ENCODE measurements at places on chromosomes 13 and 19. TPM values are rescaled to one million over a fixed set of nuclear protein-coding genes. Genes with fewer than 3 reads are reported as not detected.

Gene NLRP9
- not detected for total RNA-seq

DNA sequence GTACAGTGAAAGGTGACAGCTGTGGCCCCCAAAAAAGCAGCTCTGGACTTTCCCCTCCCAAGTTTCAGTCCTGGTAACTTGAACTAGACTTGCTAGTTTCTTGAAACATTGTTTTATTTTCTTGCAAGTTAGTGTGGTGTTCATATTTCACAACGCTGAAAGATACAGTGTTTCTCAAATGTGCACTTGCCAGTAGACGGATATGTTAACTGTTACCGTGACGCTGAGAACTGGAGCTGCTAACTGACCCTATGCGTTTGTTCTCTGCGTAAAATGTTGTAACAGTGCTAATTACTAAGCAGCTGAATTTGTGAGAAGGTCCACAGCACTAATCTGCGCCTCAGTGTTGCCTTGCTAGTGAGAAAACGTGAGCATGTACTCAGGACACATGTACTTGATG, 79.6 kb downstream of the GGACT start:
- no peak overlapping the region for H3K27ac ChIP-seq
- no peaks in the 10 kb centered on the region for H3K27me3 ChIP-seq
- H3K36me3 ChIP-seq, result no peaks in the 10 kb centered on the region
- no peak overlapping the region for H3K4me3 ChIP-seq
- DNase-seq, result no peak

GRCh38 chr19:14611051-14611450, 28.2 kb downstream of the CLEC17A start:
- no peaks in the 10 kb centered on the region for H3K27me3 ChIP-seq
- H3K4me1 ChIP-seq, result no peaks in the 10 kb centered on the region
- H3K36me3 ChIP-seq, result no peaks in the 10 kb centered on the region
- no peak for DNase-seq
- no peak overlapping the region for H3K4me3 ChIP-seq
- no peak overlapping the region for H3K27ac ChIP-seq

DNA sequence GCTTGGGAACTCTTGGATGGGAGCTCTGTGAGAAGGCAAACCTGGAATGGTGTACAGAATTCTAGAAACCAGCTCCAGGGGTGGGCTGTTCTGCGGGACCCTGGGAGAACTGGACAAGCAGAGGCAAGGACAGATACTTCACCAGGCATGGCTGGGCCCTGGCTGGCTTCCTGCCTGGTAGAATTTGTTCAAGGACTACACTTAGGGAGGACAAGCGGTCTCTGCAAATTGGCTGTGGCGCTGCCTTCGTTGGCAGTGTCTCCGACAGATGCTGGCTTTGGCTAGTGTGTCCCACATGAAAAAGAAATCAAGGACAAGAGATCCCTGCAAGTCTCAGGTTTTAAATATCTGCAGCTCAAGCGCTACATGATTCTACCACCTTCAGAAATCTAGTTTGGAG, 12.4 kb downstream of the CEBPG start:
- no peak overlapping the region for H3K4me3 ChIP-seq
- peak overlapping the region; percentile 10 for H3K27ac ChIP-seq
- H3K36me3 ChIP-seq, result peaks cover 4% of the 10 kb centered on the region
- H3K27me3 ChIP-seq, result no peaks in the 10 kb centered on the region

DNA sequence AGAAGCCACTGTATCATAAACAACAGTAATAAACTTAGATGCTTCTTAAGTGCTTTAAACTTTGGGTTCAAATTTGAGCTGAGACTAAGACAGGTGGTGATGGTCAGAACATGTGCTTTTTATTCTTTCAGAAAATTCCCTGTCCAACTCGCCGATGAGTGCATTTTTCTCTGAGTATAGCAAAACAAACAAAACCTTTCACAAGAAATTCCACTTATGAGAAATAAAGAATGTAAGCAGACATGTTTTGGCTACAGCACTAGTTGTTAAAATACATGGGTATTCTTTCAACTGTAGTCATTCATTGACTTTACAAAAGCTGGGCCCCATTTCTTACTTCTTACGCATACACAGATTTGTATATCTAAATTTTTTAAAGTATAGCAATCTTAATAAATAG, 125.6 kb downstream of the SPRY2 start:
- no peaks in the 10 kb centered on the region for H3K36me3 ChIP-seq
- DNase-seq, result no peak
- no peaks in the 10 kb centered on the region for H3K27me3 ChIP-seq
- H3K4me1 ChIP-seq, result peaks cover 2% of the 10 kb centered on the region

DNA sequence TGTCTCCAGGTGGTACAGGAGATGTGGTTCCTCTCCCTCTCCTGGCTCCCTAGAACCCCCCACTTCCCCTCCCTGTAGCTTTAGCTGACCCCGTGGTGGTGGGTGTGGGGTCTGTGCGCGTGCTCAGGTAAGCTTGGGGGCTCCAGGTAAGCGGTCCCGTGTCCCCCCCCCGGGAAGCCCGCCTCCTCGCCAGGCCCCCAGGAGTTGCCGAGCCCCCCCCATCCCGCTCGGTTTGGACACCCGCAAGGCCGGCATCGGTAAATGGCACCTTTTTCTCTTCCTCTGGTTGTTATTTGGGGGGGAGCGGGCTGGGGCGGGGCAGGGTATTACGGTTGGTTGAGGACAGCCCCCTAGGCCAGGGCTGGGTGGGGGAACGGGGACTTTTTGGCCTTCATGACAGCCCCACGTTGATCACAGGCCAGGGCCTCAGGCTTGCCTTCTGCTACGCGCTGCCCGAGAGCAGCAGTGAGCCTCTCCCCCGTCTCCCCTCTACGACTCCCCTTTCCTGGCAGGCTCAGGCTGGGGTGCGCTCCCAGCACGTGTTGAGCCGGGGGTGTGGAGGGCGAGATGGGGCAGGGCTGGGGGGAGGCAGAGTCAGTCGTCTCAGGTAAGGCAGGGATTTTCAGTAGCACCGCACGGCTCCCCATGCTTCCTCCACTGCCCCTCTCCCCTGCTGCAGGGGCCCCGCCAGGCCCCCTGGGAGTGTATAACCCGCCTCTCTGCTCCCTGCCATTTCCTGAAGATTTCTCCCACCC, 10.7 kb upstream of the LIN7B start:
- no peaks in the 10 kb centered on the region for H3K27me3 ChIP-seq
- no peak overlapping the region for H3K27ac ChIP-seq
- DNase-seq, result no peak
- H3K4me1 ChIP-seq, result peaks cover 6% of the 10 kb centered on the region
- no peak overlapping the region for H3K4me3 ChIP-seq

- no peaks in the 10 kb centered on the region for H3K27me3 ChIP-seq
- DNase-seq, result no peak
- peaks cover 3% of the 10 kb centered on the region for H3K4me1 ChIP-seq
- H3K27ac ChIP-seq, result peak overlapping the region; percentile 25
Measured at GRCh38 chr19:51810223-51810622, 15.3 kb downstream of the FPR3 start.

DNA sequence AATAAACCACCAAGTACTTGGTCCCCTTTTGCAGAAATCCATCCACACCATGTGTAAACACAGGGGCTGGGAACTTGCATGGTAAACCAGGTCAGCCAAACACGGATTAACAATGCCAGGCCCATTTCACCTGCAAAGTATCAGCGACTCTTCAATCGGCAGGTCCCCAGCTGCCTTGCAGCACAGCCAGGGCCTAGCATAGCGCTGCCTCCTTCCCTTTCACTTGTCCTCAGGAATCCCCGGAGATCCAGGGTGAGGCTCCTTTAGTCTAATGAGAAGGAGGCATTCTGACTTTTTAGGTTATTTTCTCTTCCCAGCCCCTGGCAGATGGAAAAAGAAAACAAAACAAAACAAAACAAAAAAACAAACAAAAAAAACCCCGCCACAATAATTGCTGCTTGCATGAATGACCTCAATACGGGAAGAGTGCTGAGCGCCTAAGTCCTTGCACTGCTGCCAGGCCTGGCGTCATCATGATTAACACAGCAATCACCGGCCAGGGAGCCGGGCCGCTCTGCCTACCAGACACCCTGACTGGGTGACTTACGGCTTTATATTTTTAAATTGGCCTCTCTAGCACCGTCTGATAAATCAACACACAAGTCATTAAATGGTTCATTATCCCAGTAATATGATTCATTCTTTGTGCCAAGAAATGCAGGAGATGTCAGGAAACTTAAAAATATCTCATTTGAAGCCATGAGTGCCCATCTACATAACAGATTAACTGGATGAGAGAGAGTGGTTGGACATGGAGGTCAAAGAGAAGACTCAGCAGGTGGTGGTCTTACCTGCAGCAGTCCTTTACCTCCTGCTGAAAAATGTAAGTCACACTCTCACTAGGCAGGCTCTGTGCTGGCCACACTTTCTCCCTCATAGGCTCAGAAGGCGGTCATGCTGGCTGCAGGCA, 692.7 kb downstream of the UQCRFS1 start:
- no peaks in the 10 kb centered on the region for H3K27me3 ChIP-seq
- H3K36me3 ChIP-seq, result no peaks in the 10 kb centered on the region
- H3K27ac ChIP-seq, result peak overlapping the region; percentile 65
- no peak for DNase-seq
- H3K4me3 ChIP-seq, result no peak overlapping the region
- H3K4me1 ChIP-seq, result peaks cover 14% of the 10 kb centered on the region

GRCh38 chr19:17435218-17435617, 13.2 kb downstream of the TMEM221 start:
- H3K4me1 ChIP-seq, result no peaks in the 10 kb centered on the region
- H3K27me3 ChIP-seq, result no peaks in the 10 kb centered on the region
- DNase-seq, result no peak
- no peaks in the 10 kb centered on the region for H3K36me3 ChIP-seq
- H3K4me3 ChIP-seq, result no peak overlapping the region

DNA sequence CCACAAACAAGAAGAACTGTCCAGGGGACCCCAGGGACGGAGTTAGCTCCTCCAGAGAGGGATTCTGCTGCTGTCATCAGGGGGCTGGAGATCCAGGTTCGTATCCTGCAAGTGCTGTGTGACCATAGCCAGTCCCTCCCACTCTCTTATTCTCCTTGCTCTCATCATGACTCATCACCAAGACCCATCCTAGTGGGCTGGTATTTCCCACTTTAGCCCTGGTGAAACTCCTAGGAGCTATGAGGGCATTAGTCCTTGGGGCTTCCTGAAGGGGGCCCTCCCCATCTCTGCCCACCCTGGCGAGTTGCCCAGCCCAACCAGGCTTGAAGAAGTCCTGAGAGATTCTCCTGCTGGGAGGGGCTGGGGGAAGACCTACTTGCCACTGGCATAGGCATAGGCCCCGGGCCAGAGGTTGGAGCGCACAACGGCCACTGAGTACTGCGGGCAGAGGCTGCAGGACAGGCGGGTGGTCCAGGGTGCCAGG, 7.5 kb upstream of the DMWD start:
- no peak for DNase-seq
- H3K4me3 ChIP-seq, result no peak overlapping the region
- H3K27me3 ChIP-seq, result no peaks in the 10 kb centered on the region
- no peak overlapping the region for H3K27ac ChIP-seq
- H3K4me1 ChIP-seq, result peaks cover 6% of the 10 kb centered on the region

DNA sequence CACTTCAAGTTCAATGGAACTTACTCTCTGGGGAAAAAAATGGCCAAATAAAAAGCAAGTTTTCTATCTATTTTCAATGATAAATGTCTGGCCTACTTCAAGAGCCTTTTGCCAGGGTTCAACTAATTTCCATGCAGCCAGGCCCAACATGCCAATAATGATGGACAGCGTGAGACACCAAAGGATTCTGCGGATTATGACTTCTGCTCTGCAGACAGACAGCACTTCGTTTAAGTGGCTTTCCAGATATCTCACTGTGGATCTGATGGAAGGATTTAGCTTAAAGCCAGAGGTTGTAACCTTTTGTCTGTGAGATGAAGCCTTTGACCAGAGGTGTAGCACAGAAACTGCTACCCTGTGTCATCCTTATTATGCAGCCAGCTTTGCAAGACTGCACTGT, 614.2 kb downstream of the DCT start:
- no peaks in the 10 kb centered on the region for H3K36me3 ChIP-seq
- no peaks in the 10 kb centered on the region for H3K4me1 ChIP-seq
- no peak overlapping the region for H3K4me3 ChIP-seq
- H3K27me3 ChIP-seq, result no peaks in the 10 kb centered on the region

All from liver (tissue), 10 donors.